Stimulated activated CD4-positive, alpha-beta T cell treated with anti-CD3 and anti-CD28 coated beads, TNF-alpha, amount 100 ng/mL, for 4 hours (primary cell): ENCODE measurements at places on chromosomes 4 and X.

GRCh38 chrX:2220829-2221567 lies 279.8 kb downstream of the DHRSX start:
- DNase-seq: no peak

- DNase-seq: no peak
Measured at GRCh38 chr4:88975958-88976774, 80.8 kb downstream of the FAM13A start.

DNA sequence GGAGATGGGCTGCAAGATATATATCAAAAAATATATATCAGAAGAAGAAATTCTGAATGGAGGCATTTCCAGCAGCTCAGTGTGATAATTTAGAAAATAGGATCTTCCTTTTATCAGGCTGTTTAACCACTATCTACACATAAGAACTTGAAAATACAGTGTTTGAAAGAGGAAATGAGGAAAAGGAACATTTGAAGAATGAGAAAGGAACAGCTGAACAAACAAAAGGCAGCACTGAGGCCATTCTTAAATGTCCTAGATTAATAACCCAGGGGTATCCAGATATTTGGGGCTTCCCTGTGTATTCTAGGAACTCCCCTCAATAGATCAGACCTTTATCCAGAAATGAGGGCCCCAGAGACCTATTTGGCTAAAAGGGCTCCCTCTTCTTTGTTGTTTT lies 4.1 kb downstream of the SLC39A8 start:
- no peak for DNase-seq

DNA sequence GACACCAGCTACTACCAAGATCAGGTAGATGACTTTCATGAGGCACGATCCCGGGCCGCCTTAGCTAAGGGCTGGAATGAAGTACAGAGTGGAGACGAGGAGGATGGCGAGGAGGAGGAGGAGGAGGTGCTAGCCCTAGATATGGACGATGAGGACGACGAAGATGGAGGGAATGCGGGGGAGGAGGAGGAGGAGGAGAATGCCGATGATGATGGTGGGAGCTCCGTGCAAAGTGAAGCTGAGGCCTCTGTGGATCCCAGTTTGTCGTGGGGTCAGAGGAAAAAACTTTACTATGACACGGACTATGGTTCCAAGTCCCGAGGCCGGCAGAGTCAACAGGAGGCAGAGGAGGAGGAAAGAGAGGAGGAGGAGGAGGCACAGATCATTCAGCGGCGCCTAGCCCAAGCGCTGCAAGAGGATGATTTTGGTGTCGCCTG lies 481 bp downstream of the UTP3 start:
- no peak for DNase-seq

- no peak for DNase-seq
Measured at GRCh38 chrX:126557151-126557550, 4.5 kb upstream of the DCAF12L1 start.

DNA sequence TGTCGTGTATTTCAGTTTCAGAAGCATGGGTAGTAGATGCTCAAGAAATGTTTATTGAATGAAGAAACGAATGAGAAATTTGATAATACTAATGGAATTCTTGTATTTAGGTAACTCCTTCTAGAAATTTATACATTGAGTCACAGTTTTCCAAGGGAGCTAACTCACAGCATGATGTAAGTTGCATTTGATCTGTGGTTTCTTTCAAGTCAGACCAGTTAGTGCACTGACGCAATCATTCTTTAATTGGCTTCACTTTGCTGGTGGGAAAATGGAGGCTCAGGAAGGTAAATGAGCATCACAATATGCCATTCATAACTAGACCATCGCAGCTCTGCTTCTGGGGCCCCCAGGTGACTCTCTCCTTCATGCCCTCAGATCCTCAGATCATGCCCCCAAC lies 17.3 kb upstream of the CWH43 start:
- DNase-seq: no peak

GRCh38 chr4:157929486-157929885 lies 243.3 kb downstream of the GASK1B start:
- no peak for DNase-seq

- DNase-seq: no peak
Measured at GRCh38 chr4:87819281-87819919, 13.4 kb upstream of the MEPE start.

GRCh38 chr4:23952258-23952657 lies 62.4 kb upstream of the PPARGC1A start:
- DNase-seq: no peak

- DNase-seq: no peak
Measured at GRCh38 chr4:27308379-27308778, 447.7 kb downstream of the STIM2 start.

DNA sequence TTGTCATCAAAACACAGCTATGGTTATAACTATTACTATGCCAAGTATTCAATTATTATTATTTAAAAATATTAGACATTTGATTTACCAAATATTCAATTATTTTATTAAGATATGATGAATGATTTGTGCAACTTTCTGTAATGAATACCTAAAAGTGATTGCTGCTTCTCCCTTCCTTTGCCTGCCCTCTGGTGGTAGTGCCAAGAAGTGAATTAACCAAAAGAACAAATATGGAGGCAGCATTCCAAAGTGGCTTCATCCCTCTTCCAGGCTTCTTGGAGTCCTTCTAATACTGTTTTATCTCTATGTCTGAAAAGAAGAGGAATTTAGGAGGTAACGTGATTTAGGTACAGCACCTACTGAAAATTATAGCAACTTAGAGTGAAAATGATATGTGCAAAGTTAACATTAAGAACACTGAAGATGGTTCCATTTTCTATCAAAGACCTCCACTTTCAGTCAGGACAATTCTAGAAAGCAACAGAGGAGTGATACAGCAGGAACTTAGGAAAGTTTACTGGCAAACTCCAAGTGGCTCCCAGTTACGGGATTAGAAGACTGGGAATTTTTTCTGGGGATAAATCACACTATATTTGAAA lies 43.0 kb downstream of the ENPEP start:
- no peak for DNase-seq

DNA sequence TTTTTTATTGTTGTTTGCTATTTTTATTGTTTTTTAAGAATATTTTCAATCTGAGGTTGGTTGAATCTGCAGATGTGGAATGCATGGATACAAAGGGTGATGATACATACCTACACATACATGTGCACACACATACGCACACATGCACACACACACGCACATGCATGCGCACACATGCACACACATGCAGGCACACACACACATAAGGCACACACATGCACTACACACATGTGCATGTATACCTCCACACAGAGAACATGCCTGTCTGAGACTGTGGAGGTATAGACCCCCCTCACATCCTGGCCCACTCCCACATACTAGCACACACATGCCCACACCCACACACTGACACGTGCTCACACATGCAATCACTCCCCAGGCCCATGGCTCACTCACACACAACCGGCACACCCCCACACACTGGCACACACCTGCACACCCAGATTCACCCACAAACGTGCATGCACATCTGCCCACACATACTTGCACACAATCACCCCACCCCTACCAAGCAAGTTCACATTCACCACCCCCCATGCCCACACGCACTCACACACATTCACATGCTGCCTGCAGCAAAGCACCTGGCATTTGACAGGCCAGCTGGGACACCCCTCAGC lies 97.6 kb upstream of the AFAP1 start:
- DNase-seq: no peak

- no peak for DNase-seq
Measured at GRCh38 chr4:83113429-83113786, 1.1 kb downstream of the PLAC8 start.

GRCh38 chr4:38325629-38325913 lies 338.4 kb upstream of the KLF3 start:
- no peak for DNase-seq

- no peak for DNase-seq
Measured at GRCh38 chr4:52868133-52868532, 6.0 kb downstream of the RASL11B start.

GRCh38 chr4:36676139-36677050 lies 395.0 kb downstream of the DTHD1 start:
- DNase-seq: no peak

- DNase-seq: no peak
Measured at GRCh38 chr4:146932116-146932515, 13.5 kb downstream of the TTC29 start.

DNA sequence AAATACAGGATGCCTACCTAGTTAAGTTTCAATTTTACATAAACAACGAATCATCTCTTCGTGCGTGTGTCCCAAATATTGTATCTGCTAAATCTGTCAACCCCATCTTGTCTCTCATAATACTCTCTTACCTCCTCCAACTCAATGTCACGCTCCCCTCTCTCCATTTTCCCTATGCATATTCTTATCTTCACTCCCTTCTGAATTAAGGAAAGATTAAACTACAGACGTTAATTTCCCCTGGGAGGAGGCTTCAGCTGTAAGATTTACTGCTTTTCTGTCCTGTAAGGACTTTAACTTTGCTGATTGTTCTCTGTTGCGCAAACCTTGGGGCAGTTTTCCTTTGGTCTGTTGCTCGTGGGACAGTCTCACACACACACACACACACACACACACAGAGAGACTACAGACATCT lies 455 bp upstream of the ABCB7 start:
- DNase-seq: no peak

DNA sequence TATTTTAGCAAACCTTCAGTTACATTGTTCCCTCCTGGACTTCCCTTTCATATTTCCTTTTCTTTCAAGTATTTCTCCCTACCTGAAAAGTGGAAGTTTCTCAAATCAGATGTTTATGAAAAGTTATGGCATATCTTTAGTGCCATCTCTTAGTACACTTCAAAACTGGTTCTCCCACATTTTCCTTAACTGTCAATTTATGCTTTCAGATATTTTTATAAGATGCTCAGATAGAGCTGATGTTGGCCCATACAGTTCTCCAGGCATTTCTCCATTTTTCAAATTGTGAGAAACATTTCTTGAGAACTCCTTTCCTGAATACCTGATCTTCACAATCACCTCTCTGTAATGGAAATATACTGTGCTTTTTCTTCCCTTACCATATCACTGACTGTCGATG lies 32.5 kb upstream of the AP1AR start:
- no peak for DNase-seq

- no peak for DNase-seq
Measured at GRCh38 chr4:2292646-2293108, 30.8 kb upstream of the MXD4 start.

- no peak for DNase-seq
Measured at GRCh38 chr4:186934841-186935443, 211.3 kb upstream of the FAT1 start.

DNA sequence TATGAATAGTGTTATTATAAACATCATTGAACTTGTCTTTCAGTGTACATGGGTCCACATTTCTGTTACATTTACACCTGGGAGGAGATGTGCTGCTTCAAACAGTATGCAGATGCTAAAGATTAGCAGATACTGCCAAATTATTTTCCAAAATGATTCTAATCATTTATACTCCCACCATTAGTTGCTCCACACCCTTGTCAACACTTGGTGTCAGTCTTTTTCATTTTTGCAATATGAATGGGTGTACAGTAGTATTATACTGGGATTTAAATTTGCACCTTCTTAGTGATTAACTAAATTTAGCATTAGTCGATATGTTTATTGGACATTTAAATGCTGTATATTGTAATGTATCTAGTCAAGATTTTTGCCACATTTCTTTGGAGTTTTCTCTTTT lies 131.6 kb upstream of the GRID2 start:
- no peak for DNase-seq

- DNase-seq: no peak
Measured at GRCh38 chrX:20026278-20026677, 35.4 kb upstream of the BCLAF3 start.

- no peak for DNase-seq
Measured at GRCh38 chrX:136250191-136251040, 784 bp downstream of the MAP7D3 start.

GRCh38 chr4:189299706-189300105 lies 641.0 kb upstream of the FRG1 start:
- no peak for DNase-seq

- DNase-seq: no peak
Measured at GRCh38 chrX:40581336-40581920, 658 bp downstream of the ATP6AP2 start.

- DNase-seq: no peak
Measured at GRCh38 chr4:73691759-73692158, 48.6 kb upstream of the CXCL8 start.

DNA sequence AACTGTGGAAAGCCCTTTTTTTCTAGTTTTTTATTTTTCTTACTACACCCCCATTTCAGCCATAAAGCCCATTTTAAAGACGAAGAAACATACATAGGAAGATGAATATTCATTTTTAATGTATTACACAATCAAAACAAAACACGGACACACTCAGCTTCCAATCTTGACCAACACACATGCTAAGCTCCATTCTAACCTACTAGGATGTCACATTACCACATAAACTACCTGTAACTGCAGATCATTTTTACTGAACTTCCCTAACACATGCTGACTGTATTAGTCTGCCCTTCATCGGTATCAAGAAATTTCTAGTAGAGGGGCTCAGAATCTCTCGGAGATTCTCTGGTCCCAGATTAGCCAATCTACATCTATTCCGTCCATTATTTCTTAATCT lies 1.8 kb downstream of the CCNI start:
- no peak for DNase-seq

DNA sequence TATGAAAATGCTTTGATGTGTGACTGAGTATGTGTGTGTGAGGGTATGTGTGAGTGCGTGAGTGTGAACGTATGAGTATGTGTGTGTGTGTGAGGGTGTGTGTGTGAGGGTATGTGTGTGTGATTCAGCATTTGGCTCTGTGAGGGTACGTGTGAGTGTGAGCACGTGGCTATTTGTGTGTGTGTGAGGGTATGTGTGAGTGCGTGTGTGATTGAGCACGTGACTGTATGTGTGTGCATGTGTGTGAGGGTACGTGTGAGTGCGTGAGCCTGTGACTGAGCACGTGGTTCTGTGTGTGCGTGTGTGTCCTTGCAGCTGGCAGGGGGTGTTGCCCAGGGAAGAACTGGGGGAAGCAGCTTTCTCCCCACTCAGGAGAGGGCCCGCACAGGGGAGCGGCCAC lies 16.1 kb upstream of the PPP2R3B start:
- no peak for DNase-seq

GRCh38 chr4:185794637-185795036 lies 17.4 kb downstream of the SORBS2 start:
- DNase-seq: no peak

DNA sequence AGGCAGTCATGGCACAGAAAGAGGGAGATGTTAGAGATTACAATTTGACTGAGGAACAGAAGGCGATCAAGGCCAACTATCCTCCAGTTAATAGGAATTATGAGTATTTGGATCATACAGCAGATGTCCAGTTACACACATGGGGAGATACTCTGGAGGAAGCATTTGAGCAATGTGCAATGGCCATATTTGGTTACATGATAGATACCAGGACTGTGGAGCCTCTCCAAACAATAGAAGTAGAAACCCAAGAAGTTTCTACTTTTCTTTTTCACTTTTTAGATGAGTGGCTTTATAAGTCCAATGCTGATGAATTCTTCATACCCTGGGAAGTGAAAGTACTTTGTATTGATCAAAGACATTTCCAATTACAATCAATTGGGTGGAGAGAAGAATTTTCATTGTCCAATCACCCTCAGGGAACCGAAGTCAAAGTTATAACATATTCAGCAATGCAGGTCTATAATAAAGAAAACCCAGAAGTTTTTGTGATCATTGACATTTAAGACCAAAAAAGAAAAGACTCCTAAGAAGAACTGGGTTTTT lies 139.1 kb downstream of the MAB21L2 start:
- no peak for DNase-seq
